ENCODE measurements at places on chromosomes 2 and 18.

GRCh38 chr2:240160291-240161086, 20.0 kb upstream of the OTOS start:
- DNase-seq = no peak

DNA sequence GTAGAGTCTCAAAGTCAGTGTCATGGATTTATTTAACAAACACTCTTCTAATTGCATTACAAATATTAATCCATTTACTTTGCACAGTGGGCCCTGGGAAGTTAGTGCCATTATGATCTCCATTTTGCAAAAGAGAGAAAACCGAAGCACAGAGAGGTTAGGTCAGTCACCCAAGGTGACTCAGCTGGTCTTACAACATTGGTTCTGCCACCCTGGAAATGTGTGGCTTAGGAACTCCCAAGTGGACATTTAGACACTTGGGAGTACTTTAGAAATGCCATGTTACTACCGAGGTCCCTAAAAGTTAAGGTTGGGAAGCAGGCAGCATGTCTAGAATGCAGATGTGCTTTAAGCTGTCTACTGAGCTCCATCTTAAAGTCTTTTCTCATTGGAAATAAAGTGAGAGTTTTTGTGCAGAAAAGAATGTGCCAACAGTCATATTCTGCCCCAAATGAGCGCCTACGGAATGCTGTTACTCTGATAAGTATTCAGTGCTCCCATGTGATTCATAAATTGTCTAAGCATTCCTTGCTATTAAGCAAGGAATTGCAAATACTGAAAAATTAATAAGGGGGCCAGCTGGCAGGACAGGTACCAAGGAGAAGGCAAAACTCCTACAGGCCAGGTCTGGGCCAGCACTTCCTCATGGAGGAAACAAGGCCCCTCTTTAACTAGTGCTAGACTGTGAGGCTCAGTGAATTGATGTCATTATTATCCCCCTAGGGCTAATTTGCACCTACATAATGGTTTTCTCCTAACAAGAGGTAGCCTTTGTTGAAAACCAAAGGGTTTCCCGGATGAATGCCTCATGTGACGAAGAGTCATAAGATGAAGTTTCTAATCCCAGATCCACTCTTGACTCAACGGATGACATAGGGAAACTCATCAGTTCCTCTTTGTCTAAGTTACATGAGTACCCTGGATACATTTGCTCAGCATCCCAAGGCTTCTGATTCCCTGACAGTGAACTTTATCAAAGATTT, 16.3 kb downstream of the NRP2 start:
- DNase-seq = no peak

GRCh38 chr2:152620208-152620607, 97.1 kb downstream of the PRPF40A start:
- no peak for DNase-seq

GRCh38 chr2:189222468-189223105, 43.0 kb upstream of the COL5A2 start:
- DNase-seq = no peak

GRCh38 chr2:199470361-199470671, 12.6 kb upstream of the SATB2 start:
- DNase-seq = no peak

DNA sequence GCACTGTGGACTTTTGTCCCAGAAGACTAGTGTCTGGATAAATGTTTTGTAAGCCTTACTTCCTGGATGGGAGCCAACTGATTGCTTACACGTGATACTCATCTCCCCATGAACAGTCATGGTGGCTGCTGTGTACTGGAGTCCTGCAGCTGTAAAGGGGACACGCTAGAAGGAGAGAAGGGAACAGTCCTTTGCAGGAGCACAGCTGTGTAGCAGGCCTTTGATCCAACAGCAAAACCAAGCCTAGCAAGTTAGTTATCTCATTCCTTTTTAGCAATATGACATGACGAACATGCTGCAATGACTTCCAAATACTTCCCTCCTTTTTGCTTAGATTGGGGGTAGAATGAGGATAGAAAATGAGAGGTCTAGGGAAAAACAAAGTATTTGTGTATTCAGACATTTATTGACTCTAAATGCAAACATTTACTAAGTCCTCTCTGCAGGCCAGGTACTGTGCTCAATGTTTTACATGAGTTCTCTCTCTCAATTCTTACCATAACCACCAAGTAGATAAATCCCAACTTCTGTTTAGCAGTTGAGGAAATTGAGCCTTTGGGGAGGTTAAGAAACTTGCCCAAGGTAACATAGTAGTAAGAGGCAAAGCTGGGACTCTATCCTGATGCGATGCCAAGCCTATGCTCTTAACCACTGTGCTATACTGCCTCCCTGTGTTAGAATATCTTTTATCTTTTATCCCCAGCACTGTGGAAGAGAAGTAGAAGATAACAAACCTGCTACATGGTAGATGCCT, 55.4 kb upstream of the CD28 start:
- peak; percentile 54 for DNase-seq

DNA sequence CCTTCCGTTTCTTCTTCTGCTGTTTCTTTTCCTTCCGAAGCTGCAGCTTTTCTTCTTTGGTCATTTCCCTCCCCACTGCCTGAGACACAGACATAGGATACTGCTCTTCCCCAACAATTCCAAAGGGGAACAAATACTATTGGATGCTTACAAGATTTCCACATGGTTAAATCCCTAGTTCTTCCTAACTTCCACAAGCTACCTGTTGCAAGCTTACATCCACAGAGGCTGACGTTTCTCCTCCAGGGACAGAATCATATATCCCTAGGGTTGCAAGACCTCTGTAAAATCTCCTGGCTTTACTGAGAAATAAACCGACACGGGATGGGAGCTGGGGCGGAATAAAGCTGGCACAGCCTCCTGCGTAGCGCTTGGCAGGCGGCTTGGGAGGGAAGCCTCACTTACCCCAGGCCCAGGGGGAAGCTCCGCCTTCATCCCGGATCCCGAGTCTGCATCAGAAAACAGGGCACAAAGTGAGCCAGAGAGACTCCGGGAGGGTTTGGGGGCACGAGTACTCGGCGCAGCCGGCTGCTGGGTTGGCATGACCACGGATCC, 590 bp downstream of the EIF2B4 start:
- DNase-seq = no peak
